T follicular helper cell (primary cell): ENCODE measurements at places on chromosomes 5 and 9.

DNA sequence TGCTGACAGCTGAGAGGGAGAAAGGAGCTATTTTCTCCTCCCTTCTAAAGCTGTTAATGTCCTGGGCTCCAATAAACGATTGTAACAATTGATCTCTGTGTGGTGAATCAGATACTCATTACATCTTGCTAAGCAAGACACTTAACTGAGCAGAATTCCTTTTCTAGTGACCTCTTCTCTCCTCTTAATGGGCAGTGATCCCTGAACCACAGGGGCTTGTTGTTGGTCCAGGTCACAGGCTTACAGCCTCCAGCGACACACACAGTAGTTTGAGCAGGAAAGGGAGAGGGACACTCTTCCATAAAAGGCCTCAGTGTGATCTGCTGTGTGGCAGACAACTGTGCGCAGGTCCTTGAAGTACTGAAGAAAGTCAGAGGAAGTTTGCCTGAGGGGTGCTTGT, 58.5 kb upstream of the MYO10 start:
- no peak for DNase-seq

DNA sequence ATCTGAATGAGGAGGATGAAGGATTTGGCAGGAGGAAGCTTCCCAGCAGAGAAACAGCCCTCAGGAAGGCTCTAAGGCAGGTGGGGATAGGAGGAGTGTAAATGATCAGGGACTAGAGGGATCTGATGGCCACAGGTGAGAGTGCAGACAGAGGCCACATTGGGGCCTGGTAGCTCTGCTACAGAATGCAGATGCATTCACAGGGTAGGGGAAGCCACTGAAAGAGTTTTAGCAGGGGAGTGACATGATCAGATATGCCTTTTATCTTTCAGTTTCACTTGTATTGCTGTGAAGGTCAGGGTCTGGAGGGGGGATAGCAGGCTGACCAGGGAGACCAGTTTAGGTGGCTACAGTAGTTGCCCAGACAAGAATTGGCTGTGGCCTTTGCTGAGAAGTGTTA, 3.0 kb downstream of the TXNDC15 start:
- DNase-seq, result no peak

DNA sequence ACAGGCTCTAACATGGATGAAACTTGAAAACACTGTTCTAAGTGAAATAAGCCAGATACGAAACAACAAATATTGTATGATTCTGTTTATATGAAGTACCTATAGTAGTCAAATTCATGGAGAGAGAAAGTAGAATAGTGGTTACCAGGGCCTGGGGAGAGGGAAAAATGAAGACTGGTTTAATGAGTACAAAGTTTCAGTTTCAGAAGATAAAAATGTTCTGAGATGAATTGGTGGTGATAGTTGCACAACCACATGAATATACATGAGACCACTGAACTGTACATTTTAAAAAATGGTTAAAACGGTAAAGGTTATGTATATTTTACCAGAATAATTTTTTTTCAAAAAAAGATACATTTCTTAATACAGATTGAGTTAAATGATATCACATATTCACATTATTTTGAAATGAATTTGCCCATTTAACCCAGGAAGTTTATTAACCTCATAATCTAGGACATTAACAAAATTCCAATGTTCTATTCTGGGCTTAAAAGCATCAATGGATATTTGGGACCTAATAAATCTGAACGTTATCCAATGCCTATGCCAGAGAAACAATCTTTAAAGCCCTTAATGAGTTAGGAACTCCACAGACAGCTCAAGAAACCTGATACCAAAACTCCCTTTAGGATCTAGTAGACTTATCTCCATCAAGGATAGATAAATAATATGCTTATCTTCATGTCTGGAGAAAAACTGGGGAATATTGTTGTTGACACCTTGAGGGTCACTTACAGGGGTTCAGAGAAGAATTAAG, 521.3 kb downstream of the EFNA5 start:
- no peak for DNase-seq

DNA sequence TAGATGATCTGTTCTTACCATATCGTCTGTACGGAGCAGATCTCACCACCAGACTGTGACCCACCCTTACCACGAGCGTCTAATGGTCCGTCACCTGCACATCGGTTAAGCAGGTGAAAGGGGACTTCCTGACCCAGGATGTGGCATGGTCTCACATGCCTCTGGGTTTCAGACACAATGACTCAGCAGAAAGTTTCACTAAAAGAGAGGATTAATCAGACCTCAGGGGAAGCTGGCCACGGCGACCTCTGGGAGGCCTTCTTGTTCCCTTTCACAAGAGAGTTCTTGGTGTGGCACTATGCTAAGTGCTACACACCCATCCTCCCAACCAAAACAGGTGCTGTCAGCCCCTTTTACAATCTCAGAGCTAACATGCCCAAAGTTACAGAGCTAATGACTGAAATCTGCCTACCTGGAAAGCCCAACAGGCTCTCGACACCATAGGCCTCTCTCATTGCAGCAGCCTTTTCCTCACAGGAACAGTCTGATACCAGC, 41.6 kb downstream of the ADAMTS12 start:
- no peak for DNase-seq

- no peak for DNase-seq
These were observed 93.6 kb downstream of the DTWD2 start for GRCh38 chr5:118894709-118895108.

DNA sequence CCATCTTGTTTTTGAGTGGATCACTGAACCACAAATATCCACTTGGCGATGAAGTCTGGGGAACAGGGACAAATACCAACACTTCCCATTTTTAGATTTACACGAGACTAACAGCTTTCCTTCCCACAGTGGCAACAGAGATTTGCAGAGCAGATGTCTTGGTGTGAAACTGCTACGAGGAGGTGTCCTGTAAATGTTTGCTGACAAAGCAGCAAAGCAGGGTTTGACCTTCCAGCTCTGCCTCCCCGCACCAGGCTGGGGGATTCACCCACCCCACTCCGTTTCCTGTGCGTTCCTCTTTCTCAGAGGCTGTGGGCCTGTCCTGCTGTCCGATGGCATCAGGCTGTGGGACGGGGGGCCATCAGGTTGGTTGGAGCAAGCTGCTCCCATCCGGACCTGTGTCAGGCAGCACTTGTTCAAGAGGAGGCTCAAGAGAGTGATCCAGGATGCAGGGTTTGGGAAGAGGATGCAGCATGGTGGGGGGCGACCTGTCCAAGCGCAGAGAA, 693 bp upstream of the RGS3 start:
- no peak for DNase-seq
